ENCODE measurements at places on chromosomes 1 and 21.

DNA sequence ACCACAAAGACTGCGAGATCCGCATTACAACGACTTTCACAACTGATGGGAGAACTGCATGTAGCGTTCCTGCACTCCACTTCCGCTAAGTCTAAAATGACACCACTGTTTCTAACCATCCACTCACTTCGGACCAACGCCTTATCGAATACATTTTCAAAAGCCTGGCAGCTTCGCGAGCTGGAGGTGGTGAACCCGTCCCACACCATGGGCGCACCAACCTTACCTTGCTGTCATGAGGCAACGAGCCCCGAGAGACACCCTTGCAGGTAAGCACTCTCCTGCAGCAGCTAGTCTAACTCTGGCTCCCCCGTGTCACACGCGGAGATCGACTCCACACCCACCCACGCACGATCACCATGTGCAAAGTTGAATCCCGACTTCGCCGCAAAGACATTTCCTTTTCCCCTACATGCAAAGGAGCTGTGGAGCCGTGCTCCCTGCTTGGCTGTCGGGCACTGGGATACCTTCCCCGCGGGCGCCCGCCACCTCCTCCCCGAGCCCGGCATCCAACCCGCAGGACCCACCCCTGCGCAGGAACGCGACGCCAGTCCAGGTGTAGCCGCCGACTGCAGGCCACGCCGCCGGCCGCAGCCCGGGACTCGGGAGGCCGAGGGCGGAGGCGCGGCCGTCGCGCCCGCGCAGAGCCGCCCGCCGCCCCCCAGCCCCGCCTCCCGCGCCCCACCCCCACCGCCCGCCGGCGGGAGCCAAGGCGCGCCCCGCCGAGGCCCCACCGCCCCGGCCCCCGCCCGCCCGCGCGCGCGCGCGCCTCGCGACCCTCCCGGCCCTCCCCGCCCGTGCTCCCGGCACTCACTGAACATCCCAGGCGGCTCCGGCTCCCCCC is 629 bp downstream of the TAF5L start:
- peak; percentile 92 for DNase-seq

- DNase-seq, result no peak
Observed at GRCh38 chr21:41537356-41537755, 29.4 kb upstream of the TMPRSS2 start.

DNA sequence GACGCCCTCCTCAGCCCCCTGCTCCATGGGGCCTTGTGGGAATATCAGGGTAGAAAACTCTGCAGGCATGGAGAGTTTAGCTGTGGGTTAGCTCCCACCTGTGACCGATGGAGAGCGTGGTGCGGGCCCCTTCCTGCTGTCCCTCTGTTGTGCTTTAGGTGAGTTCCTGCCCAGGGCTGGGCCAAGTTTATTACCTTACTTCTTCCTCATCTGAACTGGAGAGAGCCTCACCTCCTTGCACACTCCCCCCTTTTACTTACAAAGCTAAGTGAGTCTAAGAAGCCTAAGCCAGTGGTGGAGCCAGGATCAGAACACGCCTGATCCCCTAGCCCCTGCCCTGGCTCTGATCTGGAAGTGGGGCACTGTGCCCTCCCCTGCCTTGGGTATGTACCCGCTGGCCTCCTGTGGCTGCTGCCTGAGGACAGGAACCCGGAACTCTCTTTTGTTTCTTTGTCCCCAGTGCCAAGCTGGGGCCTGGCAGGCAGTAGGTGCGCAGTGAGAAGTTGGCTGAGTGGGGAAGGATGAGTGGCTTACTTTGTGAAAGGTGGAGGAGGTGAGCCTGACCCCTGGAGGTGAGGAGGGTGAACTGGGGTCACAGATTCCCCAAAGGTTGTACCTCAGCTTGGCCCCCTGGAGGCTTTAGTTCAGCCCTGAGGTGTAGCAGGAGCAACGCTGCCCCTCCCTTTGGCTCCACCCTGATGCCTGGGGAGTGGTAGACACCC is 32.9 kb downstream of the ARHGEF10L start:
- DNase-seq, result no peak

DNA sequence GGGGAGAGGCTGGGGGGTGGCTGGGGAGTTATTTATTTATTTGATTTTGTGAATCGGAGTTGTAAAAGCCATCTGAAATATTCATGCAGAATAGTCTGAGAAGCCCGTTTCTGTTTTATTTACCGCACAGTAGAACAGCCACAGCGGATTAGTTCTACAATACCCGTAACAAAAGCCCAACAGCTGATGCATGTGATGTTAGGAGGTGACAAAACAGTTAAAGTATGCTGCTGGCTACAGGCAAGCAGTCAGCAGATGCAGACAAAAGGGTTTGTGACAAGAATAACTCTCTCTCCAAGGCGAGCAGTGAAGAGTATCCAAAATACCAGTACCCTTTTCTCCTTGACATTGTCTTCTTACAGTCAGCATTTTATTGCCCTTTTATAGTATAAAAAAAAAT is 42.0 kb downstream of the PROX1 start:
- no peak for DNase-seq

DNA sequence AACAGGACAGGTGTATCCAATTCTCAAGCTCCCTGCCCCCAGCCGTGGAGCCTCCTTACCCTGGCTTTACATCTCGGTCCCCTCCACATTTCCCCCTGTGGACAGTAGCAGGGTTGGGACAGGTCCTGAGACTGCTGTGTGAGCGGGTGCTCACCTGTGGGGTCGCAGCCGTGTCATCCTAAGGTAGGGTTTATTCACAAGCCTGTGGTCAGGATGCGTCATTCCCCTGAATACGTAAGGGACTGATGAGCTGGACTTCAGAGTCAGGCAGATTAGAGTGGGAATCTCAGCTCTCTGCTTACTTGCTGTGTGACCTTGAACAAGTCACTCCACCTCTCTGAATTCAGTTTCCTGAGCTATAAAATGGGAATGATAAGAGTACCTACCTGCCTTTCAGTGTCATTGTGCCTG is 17.7 kb downstream of the ZNF362 start:
- DNase-seq, result no peak

- no peak for DNase-seq
Observed at GRCh38 chr1:29713857-29714256, 477.5 kb downstream of the PTPRU start.

DNA sequence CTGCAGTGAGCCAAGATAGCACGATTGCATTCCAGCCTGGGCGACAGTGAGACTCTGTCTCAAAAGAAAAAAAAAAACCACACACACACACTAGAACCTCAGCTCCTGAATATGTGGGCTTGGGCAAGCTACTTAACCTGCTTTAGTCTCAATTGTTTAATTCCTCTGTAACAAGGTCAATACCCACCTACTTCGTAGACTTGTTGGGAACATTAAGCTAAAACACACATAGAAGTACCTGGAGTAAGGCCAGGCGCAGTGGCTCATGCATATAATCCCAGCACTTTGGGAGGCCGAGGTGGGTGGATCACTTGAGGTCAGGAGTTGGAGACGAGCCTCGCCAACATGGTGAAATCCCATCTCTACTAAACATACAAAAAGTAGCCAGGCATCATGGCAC is 77.1 kb downstream of the CLSTN1 start:
- no peak for DNase-seq

GRCh38 chr21:20258542-20258941 is 739.7 kb upstream of the NCAM2 start:
- no peak for DNase-seq

- DNase-seq, result no peak
Observed at GRCh38 chr1:207058878-207059867, 6.1 kb downstream of the PFKFB2 start.

GRCh38 chr1:170114906-170115305 is 30.9 kb upstream of the NTMT2 start:
- peak; percentile 54 for DNase-seq

GRCh38 chr1:172547071-172547470 is 14.1 kb downstream of the SUCO start:
- DNase-seq, result no peak

- DNase-seq, result no peak
Observed at GRCh38 chr1:35112668-35113067, 33.5 kb downstream of the ZMYM1 start.

GRCh38 chr1:59967141-59967697 is 40.6 kb upstream of the CYP2J2 start:
- DNase-seq, result no peak

GRCh38 chr21:44010429-44010828 is 1.7 kb upstream of the TRAPPC10 start:
- DNase-seq, result no peak

DNA sequence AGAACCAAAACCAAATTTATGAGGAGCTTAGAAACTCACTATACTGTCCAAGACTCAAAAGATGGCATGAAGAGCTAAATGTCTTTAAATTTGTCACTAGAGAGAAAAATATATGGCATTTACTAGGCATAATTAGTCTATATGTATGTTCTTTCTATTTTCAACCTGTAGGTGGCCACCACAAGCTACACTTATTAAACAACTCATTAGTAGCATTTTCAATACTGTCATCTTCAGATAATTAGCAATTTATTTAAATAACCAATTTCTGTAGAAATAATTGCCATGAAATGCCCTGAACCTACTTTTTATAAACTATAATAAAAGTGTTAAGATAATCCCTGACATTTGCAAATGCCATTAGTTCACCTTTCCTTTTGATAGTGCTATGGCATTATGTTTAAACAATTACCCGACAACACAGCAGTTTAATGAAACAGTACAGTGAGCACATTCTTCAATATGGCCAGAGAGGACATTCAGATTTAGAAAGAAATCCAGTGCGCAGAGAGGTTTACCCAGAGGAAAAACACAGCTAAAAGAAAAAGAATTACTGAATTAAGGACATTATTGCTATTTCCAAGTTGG is 522.5 kb downstream of the PTBP2 start:
- DNase-seq, result peak; percentile 0

DNA sequence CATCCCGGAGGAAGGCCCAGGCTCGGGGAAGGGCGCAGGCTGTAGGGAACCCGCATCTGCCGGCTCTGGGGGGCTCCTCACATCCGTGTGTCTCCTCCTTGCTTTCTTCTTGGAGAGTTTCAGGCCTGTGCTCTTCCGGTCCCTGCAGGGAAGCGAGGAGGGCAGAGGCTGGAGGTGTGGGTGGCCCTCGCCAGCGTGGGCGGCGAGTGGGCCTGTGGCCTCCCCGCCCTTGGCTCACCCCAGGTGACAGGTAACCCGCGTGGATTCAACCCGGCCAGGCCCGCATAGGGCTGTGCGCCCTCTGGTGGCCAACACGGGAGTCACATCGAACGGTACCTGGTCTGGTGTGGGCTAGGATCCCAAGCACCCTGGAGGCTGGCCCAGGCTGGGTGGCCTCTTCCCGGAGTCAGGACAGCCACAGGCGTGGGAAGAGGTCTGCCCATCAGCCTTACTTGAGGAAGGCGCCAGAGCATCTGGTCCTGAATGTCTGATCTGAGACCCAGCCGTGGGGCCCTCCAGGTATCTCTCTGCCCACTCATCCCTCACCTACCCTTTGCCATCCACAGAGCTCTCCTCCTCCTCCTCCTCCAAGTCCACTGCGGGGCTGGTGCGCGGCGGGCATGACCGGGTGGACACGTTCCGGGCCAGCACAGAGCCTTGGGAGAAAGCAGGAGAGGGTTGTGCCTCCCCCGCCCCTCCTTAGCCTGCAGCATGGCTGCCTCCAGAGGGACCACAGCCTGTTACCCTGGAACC is 9.6 kb upstream of the TNFRSF25 start:
- DNase-seq, result peak; percentile 65

DNA sequence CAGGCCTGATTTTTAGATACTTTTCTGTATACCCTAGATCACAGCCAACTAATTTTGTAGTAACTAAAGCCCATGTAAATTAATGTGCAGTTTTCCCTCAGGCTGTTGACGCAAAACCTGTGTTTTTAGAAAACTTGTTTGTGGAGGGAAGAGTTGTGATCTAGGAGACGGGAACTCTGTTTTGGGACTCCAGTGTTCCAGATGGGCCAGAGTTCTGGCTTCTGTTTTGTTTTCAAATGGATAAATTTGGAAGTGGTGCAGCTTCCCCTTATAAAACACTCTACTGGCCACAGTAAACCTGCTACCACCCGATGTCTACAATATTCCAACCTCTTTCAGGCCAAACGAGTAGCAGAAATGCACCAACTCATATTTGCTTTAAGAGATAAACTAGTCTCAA is 13.6 kb upstream of the GPR88 start:
- DNase-seq, result no peak

DNA sequence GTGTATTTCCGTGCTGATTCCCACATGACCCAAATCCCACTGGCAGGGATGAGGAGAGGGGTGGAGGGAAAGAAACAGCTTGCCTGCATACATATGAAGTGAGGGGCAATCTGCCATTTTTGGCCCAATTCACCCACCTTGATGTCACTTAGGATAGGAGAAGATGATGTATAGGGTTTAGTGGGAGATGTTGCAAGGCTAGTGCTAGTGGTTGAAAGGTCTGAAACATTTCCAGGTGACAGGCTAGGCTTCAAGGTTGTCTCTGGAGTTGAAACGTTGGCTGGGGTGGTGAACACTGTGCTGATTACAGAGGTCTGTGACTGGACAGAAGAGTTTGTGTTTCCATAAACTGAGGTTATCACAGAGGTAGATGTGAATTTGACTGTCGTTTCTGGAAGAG is 12.1 kb downstream of the CD34 start:
- no peak for DNase-seq

- DNase-seq, result no peak
Observed at GRCh38 chr1:231738554-231738953, 112.0 kb downstream of the DISC1 start.

- DNase-seq, result no peak
Observed at GRCh38 chr21:41359286-41359685, 2.5 kb upstream of the MX2 start.

DNA sequence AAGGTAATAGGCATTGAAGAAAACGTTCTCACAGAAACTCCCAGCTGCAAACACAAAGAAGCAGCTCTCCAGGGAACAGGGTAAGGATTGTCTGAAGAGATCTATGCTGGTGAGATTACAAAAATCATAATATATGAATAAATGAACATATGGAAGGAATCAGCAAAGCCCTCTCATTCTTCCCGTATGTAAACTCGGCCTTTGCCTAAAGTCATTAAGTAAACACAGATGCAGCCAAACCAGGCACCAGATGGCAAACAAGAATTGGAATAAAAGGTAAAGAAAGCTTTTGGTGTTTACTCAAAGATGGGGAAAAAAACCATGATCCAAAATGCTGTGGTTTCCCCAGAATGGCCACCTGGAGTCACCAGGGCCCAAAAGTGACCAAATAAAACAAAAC is 76.6 kb upstream of the HOOK1 start:
- DNase-seq, result peak; percentile 40

GRCh38 chr1:118786454-118787155 is 201.5 kb downstream of the TBX15 start:
- DNase-seq, result no peak
